Stimulated activated CD4-positive, alpha-beta T cell treated with anti-CD3 and anti-CD28 coated beads, Interleukin-1b, Interleukin-23, amount 100 ng/mL, for 48 hours (primary cell): ENCODE measurements at places on chromosomes 3 and 15.

- DNase-seq: no peak
These were observed 35.3 kb downstream of the EFHB start for GRCh38 chr3:19898721-19899120.

DNA sequence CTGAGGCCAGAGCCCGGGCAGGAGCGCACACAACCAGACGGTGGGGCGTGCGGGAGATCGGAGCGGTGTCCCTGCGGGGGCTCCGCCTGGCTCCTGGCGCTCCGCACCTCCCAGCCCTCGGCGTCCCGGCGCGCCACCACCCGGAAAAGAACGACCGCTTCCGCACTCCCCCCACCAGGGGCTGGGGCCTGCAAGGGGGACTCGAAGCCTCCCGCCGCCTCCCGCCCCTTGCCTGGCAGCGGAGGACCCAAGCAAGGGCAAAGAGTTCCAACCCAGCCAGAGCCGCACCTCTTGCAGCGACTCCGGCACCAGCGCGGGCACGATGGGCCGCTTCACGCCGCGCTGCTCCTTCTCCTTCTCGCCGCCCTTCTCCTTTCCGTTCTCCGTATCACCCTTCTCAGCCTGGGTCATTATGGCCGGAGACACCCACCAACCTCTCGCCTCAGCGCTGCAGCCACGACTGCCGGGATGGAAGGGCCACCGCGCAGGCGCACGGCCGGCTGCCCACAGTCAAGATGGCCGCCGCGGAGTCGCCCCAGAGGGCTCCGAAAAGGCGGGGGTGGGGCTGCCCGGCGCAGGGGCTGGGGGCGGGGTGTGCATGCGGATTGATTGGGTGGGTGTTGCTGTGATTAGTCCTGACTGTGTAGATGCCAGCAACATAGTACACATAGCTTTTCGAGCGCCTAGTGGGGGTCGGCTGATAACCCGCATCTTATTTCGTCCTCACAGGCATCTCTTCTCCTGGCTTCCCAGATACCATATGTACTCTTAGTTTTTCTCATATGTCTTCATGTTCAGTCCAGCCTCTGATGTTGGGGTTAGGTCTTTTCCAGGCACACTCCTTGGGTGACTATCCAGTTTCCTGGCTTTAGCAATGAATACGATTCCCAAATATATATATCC, at the start of gene ACTR8:
TSS of gene ACTR8 (minus strand) at position 462 of the 903 bp plus-strand sequence. CDS start at position 411, 51 bp downstream.
- peak; percentile 82 for DNase-seq

DNA sequence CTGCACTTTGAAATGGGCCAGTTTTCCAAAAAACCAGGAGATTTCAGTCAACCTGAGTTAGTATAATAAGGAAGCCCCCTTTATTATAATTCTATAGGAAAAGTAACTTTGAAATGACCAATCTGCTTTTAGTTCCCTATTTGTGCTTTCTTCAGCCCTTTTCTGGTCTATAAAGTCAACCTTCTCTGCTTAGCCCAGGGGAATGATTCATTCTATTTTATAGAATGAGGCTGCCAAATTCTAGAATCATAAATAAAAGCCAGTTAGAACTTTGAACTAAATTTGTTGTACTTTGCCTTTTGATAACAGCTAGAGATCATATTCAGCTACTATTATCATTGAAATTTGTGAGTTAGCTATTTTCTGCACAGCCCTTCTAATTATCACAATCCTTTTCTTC, 24.7 kb downstream of the CIP2A start:
- no peak for DNase-seq

DNA sequence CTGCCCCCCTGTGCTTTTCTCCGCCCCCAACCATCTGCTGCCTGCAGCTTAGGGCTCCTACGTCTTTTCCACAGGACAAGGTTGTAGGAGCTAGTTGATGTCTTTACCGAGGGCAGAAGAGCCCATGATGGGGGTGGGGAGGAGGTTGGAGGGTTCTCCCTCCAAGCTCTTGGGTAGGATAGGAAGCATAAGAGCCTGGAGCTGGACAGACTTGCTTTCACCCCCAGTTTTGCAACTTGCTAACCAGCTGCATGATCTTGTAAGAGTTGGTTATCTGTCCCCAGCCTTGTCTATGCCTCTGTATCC, 856 bp downstream of the ABCF3 start:
- no peak for DNase-seq

DNA sequence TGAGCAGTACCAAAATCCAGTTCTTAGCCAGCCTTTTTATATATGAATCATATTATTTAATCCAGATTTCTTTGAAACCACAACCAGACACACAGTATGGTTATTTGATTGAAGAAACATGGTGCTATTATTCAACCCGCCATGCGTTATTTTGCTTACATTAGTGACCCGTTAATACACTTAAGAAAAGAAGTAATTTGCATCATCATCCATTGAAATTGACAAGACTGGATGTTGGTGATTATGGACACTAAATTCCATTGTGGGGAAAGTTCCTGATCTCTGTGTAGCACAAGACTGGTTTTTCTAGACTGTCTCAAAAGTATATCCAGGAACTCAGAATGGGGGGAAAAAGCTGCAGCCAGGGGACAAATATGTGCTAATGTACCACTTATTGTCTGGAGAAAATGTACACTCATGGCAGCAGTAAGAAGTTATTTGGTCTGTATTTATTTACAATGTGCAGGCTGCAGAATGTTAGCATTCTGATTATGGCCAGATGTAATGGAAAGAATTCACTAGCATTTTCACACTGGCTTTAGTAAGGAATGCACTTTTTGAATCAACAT, 80.3 kb downstream of the FILIP1L start:
- DNase-seq: no peak

DNA sequence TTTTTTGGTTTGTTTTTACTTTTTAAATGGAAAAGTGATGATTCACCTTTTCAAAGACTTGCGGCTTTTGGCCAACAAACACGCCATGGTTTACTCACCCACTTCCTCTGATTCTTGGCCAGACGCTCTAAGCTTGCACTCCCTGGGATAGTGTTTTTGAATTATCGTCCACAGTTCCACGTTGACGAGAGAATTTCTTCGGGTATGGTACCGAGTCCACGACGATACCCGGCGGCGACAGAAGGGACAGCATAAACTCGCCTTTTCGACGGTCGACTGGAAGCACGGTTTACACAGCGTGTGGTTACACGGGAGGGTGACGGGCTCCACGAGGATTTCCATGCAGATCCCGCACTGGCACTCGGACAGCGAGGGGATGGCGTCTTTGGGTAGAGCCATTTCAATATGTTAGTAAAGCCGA, 783 bp downstream of the RNF168 start:
- peak; percentile 65 for DNase-seq

DNA sequence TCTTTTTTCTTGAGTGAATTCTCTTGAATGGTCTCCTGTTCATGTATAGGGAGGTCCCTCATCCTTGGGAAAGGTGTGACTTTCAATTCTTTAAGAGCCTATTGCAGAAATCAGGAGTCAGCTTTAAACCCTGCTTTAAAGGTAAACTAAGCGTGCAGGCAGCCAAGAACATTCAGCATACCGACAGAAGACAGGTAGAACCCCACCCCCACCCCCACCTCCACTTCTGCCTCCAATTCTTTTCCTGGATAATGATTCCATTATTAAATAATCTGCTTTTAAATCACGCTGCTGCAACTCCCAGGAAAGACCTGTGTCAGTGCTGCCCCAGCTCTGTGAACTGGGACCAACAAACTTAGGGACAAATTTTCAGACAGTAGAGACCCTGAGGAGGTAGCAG, 49.3 kb upstream of the SKOR1 start:
- DNase-seq: no peak

GRCh38 chr3:43996379-43997301, 245.0 kb upstream of the TOPAZ1 start:
- no peak for DNase-seq

- no peak for DNase-seq
These were observed 81.2 kb downstream of the NEK11 start for GRCh38 chr3:131107637-131108433.

GRCh38 chr15:72382146-72382545, 6.3 kb upstream of the HEXA start:
- no peak for DNase-seq

DNA sequence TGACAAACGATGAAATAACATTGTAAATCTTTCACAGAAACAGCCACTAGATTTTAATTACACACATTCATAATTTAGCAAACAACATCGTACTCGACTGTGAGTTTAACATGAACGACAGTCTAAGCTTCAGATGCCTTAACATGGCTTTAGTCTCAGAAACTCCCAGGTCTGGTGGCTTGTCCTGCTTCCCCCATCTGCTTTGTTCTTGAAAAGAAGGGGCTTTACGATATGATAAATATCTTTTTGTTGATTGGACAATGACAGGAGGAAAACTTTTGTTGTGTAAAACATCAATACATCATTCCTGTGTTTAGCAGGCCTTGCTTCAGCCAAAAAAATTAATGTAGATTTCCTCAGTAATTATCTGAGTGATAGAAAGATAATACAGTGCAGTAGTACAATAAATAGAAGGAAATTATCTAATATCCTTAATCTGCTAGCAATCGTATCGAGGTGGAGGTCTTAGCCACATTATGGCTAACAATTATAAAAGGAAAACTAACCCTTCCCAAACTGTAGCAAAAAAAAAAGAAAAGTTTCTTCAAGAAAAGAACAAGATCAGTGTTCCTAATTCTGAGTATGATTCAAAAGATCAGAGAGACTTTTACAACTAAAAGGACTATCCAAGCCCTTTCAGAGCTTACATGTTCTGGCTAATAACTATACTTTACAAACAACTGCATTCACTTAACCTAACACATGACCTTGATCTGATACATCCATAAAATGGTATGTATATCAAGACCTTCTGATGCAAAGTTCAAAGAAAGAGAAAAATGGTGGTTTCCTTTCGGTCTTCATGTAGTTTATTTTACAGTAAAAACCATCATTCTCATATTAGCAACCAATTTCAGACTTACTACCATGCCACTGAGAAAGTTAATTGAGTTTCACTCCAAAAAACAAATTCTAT, 535.7 kb downstream of the FOXP1 start:
- no peak for DNase-seq

DNA sequence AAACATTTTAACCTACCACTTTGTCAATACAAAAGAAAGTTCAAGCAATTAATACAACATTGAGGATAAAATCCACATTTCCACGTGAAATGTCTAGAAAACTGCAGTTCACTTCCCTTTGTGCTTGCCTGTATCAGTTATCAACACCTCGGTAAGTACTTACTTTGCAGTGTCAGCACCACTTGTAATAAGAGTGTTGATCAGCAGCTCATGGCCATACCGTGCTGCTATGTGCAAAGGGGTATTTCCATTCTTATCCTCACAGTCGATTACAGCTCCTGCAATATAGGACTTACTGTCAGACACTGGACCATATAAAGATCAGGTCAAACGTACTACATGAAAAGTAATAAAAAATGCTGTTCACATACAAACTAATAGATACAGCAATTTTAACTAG, 84.4 kb downstream of the ANKRD28 start:
- DNase-seq: no peak

- no peak for DNase-seq
These were observed 65.1 kb downstream of the NEK11 start for GRCh38 chr3:131091768-131092167.

DNA sequence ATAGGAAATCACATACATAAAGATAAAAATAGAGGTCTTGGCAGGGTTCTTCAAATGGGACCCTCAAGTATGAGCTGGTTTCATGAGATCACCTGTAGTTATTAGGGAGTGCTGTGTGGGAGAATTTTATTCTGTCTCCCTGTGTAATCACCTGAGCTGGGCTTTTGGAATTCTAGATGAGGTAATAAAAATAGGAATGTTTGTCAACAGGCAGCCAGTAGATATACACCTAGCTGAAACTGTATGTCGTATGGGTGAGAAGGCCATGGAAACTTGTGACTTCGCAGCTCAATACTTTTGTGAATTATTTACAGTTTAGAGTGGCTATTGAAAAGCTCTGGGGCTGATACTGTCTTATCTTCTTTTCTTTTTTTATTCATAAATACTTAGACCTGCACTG, 40.5 kb upstream of the PLCL2 start:
- DNase-seq: no peak

DNA sequence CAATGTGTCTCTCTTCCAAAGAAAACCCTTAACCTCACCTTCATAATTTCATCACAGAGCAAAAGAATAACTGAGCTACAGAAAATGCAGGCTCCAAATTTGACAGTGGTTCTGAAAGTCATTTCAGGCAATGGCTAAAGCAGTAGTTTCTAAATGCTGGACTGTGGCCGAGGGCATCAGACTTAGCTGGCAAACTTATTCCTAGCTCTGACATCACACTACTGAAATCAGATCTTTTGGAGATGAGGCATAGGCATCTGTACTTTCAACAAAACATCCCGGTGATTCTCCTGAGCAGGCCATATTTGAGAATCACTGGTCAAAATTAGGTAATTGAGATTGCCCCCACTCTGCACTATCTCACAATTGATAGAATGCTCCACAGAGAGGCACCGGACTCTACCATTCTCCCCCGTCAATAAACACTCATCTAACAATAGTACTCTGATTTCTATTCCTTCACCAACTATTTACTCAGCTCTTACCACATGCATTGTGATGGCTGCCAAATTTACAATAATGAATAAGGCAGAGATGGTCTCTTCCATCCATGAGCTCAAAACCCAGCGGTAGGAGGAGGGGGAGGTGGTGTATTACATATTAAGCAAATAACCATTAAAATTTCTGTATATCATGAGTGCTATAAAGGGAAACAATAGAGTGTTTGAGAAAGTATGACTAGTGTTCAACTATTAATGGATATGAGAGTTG, 57.3 kb upstream of the SPRED1 start:
- no peak for DNase-seq

- no peak for DNase-seq
These were observed 6.0 kb downstream of the RAB27A start for GRCh38 chr15:55283379-55284147.

GRCh38 chr3:126208182-126208581, 27.8 kb upstream of the ALDH1L1 start:
- DNase-seq: no peak

GRCh38 chr3:120558771-120559241, 37.3 kb upstream of the NDUFB4 start:
- DNase-seq: peak; percentile 84

- DNase-seq: no peak
These were observed 57.3 kb upstream of the DPH6 start for GRCh38 chr15:35603301-35603700.

- DNase-seq: no peak
These were observed 23.1 kb downstream of the STIMATE start for GRCh38 chr3:52874160-52874701.

DNA sequence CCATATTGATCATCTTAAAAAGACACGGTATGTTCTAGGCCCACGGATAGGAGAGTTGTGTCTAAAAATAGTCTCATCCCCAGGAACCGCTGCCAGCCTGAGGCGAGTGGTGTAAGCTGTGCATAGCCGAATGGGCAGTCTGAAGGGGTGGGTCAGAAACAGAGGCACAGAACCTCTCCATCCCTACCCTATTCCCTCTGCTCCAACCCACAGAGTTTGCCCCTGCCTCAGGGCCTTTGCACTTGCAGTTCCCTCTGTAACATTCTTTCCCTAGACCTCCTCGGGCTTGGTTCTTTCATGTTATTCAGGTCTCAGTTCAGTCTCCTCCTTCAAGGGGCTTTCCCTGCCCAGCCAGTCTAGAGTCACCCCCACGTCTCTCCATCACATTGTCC, 4.8 kb downstream of the SCN5A start:
- DNase-seq: no peak

- no peak for DNase-seq
These were observed 230.2 kb upstream of the EIF1B start for GRCh38 chr3:40079203-40079846.
